Stimulated activated CD4-positive, alpha-beta T cell treated with anti-CD3 and anti-CD28 coated beads, Interleukin-2, amount 100 ng/mL, for 24 hours (primary cell): ENCODE measurements at places on chromosomes 7 and 10.

- DNase-seq: no peak
Measured at GRCh38 chr10:76168437-76168836, 737.0 kb downstream of the LRMDA start.

GRCh38 chr10:113023017-113023416, 73.0 kb downstream of the TCF7L2 start:
- DNase-seq: no peak

DNA sequence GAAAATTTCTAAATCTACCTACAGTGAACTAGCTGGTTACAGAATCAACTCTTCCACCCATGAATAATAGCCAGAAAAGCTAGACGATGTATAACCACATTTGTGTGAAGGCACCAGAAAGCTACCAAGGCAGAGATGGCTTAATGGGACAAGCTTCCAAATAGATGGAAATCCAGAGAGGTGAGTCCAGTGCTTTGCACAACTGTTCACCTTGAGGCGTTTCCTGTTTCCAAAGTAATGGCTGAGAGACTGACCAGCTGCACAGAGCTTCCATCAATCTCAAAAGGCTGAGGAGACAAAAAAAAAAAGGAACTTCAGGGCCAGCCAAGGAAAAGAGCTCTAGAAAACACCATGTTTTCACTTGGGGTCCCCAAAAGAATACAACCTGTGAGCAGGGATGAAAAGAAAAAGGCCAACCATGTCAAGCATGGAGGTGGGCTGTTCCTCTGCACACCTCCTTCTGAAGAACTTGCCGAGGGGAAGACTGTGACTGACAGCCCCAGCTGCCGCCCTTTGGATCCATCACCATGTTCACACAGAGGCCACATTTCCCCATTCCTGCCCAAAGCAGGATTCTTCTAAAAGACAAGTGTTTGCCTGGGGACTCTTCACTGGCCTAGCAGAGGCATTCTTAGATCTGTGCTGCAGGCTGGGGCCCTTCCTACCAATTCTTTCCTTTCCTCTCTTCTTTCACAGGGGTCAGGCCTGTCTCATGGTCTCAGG, 72.9 kb downstream of the ARHGAP21 start:
- no peak for DNase-seq

GRCh38 chr10:20289070-20289828, 473.0 kb downstream of the PLXDC2 start:
- DNase-seq: no peak

GRCh38 chr7:90655566-90655965, 59.4 kb downstream of the CDK14 start:
- no peak for DNase-seq

GRCh38 chr10:63217120-63217605, 84.0 kb downstream of the NRBF2 start:
- no peak for DNase-seq

- DNase-seq: no peak
Measured at GRCh38 chr7:95693551-95694333, 78.6 kb upstream of the DYNC1I1 start.

- no peak for DNase-seq
Measured at GRCh38 chr10:34473174-34474008, 341.7 kb downstream of the PARD3 start.

DNA sequence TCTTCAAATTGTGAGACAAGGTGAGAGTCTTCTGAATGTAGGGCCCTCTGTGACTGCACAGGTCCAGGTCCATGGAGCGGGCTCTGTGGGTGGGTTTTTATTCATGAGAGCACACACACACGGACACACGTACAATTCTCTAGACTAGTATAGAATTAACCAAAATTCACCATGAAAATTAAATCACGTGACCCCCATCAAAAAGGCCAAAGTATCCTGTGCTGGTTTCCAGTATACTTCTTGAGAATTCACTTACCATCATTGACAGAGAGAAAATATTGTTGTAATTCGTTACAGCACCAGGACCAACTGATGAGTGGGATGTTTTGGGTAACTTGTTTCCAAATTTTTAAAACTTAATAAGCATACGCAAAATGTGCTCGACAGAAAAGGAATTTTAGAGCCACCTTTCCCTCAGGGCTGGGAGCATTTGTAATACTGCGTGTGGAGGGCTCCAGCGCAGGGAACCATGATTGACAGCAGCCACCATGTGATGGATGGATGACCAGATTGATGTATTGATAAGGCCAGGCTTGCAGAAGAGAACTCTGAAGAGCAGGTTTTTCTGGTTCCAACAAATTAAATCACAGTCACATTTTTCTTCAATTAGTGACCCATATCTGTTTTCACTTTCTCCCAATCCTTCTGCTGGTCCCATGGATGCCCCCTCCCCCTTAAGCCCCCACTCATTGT, 14.9 kb upstream of the DNTT start:
- no peak for DNase-seq

- no peak for DNase-seq
Measured at GRCh38 chr7:128025380-128025779, 5.9 kb downstream of the LRRC4 start.

GRCh38 chr7:10579561-10579960, 394.1 kb upstream of the PHF14 start:
- no peak for DNase-seq

GRCh38 chr10:99926925-99927720, 82.6 kb downstream of the DNMBP start:
- no peak for DNase-seq

DNA sequence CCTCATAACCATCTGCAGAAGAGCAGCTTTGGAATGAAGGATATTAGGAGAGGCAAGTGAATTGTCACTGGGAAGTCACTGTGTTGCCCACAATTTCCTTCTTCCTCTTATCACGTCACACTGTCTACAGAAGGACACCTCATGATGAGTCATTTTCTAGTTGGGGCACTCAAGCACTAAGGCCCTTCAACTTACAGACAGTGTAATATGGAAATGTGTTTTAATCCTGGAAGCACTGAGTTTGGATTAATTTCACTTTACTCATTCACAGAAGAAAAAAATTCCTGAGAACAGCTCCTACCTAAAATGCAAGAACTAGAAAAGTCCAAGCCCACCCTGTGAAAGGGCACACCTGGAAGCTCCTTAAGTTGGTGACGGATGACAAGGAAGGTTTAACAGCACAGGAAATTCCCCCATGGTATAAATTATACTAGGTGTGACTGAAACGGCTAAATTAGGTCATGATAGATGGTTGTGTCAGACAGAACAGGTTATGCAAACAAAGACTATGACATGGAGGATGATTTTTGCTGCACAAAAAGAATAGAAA, 56.6 kb downstream of the PARD3 start:
- no peak for DNase-seq

- DNase-seq: no peak
Measured at GRCh38 chr7:158663428-158663741, 41.2 kb downstream of the NCAPG2 start.

GRCh38 chr10:59087486-59087885, 89.0 kb upstream of the PHYHIPL start:
- no peak for DNase-seq

DNA sequence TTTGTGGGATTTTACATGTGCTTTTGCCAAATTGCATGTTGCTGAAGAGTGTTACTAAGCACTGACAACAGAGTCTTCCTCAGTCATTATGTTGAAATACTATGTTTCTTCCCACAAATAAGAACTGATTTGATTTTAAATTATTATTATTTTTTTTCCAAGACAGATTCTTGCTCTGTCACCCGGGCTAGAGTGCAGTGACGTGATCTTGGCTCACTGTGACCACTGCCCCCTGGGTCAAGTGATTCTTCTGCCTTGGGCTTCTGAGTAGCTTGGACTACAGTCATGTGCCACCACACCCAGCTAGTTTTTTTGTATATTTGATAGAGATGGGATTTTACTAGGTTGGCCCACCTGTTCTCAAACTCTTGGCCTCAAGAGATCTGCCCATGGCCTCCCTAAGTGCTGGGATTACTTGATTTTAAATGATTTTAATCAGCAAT, 42.3 kb downstream of the MINPP1 start:
- DNase-seq: no peak

DNA sequence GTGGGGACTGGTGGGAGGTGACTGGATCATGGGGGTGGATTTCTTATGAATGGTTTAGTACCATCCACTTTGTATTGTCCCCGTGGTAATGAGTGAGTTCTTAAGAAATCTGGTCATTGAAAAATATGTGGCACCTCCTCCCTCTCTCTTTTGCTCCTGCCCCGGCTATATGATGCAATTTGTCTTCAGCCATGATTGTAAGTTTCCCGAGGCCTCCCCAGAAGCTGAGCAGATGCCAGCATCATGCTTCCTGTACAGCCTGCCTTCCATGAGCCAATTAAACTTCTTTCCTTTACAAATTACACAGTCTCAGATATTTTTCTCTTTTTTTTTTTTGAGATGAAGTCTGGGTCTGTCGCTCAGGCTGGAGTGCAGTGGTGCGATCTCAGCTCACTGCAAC, 2.6 kb upstream of the KDM7A start:
- DNase-seq: no peak

- no peak for DNase-seq
Measured at GRCh38 chr7:68573271-68574005, 1024.8 kb upstream of the AUTS2 start.

DNA sequence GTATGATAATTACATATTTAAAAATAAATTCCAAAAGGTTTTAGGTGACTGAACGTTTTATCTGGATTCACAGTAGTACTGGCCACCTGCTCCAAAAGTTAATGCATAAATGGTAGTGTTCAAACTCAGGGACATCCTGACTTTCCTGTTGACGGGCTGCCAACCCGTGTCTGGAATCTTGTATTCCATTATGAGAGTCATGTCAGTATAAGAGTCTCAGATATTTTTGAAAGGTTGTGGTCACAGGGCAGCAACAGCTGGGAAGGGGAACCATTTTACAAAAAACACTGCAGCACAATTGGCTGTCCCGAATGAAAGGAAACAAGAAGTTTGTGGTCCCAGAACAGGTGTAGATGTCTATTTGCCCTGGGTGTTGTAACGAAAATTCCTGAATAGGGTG, 2.8 kb downstream of the TDRD1 start:
- DNase-seq: no peak

DNA sequence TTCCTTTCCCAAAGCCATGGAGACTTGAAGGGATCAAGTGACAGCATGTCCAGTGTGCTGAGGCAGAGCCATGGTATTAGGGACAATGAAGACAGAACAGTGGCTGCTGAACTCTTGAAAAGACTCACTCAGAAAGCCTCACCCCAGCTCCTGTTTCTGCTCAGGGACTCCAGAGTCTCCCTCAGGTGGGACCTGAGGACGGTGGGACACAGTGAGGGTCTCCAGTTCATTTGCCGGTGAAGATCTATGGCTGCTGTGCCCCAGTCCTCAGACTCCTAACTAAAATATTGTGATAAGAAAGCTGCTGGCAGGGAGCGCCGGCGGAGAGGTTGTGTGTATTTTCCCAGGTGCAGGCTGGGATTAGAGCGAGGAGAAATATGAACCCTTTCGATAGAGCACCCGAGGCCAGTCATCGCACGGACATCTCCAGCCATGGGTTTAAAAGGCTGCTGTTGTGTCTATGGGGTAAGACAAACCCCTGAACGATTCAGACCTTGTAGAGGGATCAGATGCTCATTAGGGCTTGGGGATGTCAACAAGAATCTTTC, 57.2 kb downstream of the C7orf25 start:
- no peak for DNase-seq

GRCh38 chr10:85645926-85646711, 720.5 kb downstream of the GRID1 start:
- DNase-seq: no peak

GRCh38 chr7:80642871-80643270, 4.4 kb downstream of the CD36 start:
- DNase-seq: no peak

DNA sequence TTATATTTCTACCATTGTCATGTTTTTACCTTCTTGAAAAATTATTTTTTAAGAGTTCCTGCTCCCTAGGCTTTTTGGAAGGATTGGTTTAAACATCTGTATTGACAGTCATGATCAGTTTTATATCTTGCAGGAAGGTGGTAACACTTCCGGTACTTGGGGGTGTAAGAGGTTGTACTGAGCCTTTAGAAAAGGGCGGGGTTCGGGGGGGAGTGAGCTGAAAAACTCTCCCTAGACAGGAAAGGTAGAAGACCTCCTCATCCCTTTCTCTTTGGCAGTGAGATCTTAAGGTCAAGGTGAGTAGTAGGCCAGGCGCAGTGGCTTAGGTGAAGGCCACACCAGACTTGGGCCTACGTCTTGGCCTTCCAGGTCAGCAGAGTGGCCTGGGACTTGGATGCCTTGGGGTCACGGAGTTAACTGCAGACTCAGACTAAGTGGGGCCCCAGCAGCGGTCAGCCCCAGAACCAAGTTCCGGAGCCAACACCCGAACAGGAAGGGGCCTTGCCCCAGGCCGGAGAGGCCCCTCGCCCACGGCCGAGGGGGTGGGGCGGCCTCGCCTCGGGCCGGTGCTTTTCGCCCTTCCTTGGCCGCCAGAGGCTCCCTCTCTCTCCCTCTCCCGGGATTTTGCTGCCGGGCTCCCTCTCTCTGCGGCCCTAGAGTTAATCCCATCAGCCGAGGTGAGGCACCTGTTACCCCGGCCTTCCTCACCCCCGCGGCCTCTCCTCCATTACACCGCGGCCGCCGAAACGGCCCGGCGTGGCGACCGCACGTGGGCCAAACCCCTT, at the start of gene PPP1R9A:
TSS of gene PPP1R9A (plus strand) at position 569 of the 785 bp plus-strand sequence. CDS start 2,520 bp downstream, outside the sequence.
- DNase-seq: peak; percentile 0

GRCh38 chr10:22823109-22823508, 104.7 kb upstream of the ARMC3 start:
- DNase-seq: no peak

DNA sequence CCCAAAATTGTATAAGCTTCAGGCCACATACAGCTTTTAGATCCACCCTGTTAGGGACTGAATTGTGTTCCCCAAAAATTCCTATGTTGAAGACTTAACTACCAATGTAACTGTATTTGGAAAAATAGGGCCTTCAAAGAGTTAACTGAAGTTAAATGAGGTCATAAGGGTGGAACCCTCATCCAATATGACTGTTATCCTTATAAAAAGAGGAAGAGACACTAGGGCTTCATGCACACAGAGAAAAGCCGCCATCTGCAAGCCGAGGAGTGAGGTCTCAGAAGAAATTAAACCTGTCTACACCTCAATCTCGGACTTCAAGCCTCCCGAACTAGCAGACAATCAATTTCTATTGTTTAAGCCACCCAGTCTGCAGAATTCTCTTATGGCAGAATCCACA, 317.9 kb upstream of the NFE2L3 start:
- no peak for DNase-seq
